ENCODE measurements at places on chromosomes 12 and 14.
A peak's percentile ranks its signal among the peaks of the same experiment; 100 is the strongest.

- DNase-seq = no peak
These were observed 68.2 kb upstream of the E2F7 start for GRCh38 chr12:77133566-77133965.

- no peak for DNase-seq
These were observed 72.6 kb downstream of the PDE6H start for GRCh38 chr12:15045451-15045850.

GRCh38 chr12:20096430-20096829 lies 271.9 kb upstream of the PDE3A start:
- no peak for DNase-seq

GRCh38 chr12:78210506-78210860 lies 379.8 kb downstream of the NAV3 start:
- no peak for DNase-seq

- no peak for DNase-seq
These were observed 5.1 kb downstream of the PSMB11 start for GRCh38 chr14:23047034-23047634.

- DNase-seq = no peak
These were observed 173.2 kb upstream of the EEA1 start for GRCh38 chr12:93102312-93102711.

- DNase-seq = no peak
These were observed 2.4 kb upstream of the HOXC12 start for GRCh38 chr12:53952335-53952694.

- DNase-seq = no peak
These were observed 90.7 kb downstream of the ITPK1 start for GRCh38 chr14:93025055-93025454.

- no peak for DNase-seq
These were observed 84.0 kb downstream of the BORCS5 start for GRCh38 chr12:12440784-12441428.

- DNase-seq = no peak
These were observed 74.6 kb downstream of the GLRX5 start for GRCh38 chr14:95609398-95609990.

GRCh38 chr14:92960706-92961566 lies 38.0 kb downstream of the CHGA start:
- DNase-seq = no peak

GRCh38 chr12:10661338-10661737 lies 12.5 kb downstream of the STYK1 start:
- DNase-seq = no peak

GRCh38 chr12:51323966-51324895 lies at the start of gene BIN2:
Gene BIN2 (minus strand): TSS chr12:51324174. CDS start chr12:51324102, 72 bp downstream.
- peak; percentile 51 for DNase-seq

GRCh38 chr12:128820723-128821432 lies 2.9 kb downstream of the SLC15A4 start:
- DNase-seq = no peak

DNA sequence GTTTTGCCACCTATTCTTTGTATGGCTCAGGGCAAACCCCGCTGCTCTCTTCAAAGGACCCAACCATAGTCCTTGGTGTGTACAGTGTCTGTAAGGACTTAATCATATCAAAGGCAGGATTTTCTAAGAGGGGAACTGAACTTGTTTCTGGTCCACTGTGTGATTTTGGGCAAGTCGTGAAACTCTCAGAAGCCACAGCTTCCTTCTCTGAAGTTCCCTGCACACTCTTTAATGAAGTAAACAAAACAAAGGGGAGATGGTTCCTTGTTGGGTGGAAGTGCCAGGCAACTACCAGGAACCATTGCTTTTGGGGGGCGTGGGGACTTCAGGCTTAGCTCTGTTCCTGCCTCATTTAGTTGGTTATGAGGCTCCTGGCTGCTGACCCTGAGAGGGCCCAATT lies 152.4 kb downstream of the VRK1 start:
- no peak for DNase-seq

DNA sequence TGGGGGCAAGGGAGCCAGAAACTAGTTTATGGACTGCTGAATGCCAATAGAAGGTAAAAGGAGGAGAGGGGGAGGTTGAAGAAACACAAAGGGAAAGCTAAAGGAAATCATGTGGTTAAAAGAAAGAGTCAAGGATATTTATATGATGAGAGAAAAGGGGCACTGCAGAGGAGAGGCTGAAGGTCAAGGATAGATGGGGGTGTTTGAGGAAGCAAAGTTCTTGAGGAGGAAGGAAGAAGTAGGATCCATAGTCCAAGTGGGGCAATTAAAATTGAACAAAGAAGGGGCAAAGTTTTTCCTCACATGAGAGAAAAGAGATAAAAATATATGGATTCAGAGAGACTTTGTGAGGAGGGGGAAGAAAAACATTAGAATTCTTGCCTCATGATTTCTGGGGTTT lies 10.1 kb upstream of the DBX2 start:
- DNase-seq = no peak

DNA sequence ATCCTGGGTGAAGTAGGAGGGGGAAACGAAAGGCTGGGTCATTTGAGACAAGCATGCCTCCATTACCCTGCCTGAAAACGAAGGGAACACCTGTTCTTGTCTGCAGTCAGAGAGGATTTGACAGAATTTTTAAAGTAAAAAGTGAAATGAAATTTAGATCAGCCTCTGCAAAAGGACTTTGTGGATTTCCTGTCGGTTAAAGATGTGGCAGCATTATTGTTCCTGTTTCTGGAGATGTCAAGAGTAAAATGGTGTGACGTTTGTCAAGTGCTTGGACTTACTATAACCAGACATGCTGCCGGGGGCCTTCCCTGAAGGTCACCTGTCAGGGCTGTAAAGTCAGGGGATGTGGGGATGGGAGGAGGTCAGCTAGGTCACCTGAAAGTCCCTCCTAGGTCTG lies 32.0 kb downstream of the NRXN3 start:
- DNase-seq = no peak

DNA sequence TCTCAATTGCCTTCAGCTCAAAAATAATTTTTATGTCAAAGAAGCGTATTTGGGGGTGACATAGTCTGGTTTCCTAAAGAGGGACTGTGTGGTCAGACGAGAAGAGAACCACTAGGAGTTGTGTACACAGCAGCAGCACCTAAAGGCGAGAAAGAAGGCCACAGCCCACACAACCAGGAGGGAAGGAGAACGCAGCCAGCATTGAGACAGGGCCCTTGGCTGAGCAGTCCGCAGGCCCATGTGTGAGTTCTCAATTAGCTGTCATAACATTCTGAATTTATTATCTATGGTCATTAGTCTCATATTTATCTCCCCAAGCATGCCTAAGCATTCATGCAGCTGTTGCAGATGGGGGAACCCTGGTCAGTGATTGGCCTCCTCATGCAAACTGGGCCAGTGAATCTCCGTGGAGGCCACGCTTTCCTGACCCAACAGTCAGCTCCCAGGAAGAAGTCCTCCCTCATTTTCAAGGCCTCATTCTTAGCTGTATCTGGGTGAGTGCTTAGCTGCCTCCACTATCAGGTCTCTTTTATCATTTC lies 81.2 kb upstream of the ATF7IP start:
- DNase-seq = no peak

Measured in stimulated activated CD8-positive, alpha-beta memory T cell treated with anti-CD3 and anti-CD28 coated beads, Interleukin-15, amount 100 ng/mL, for 4 hours (primary cell).